Thoracic aorta (tissue), 2 donors: ENCODE measurements at places on chromosomes 5 and 9. TPM values are rescaled to one million over a fixed set of nuclear protein-coding genes. Genes with fewer than 3 reads are reported as not detected.
A peak's percentile ranks its signal among the peaks of the same experiment; 100 is the strongest.

Gene FOXD4
- total RNA-seq = 0.28 TPM

Gene MLANA
- total RNA-seq = not detected

Gene RMRP
- total RNA-seq = 1,550 TPM

Gene PCDHA9
- 0.35 TPM for total RNA-seq

Gene PCDHB5
- total RNA-seq = 11.0 TPM

Gene SHC3
- total RNA-seq = 1.5 TPM

GRCh38 chr9:18488886-18489285, 14.9 kb downstream of the ADAMTSL1 start:
- no peak overlapping the region for H3K4me3 ChIP-seq
- no peaks in the 10 kb centered on the region for H3K27me3 ChIP-seq
- no peak for DNase-seq
- no peak overlapping the region for H3K27ac ChIP-seq
- peaks cover 44% of the 10 kb centered on the region for H3K4me1 ChIP-seq

- DNase-seq = no peak
- no peak overlapping the region for H3K27ac ChIP-seq
- no peaks in the 10 kb centered on the region for H3K4me1 ChIP-seq
- H3K27me3 ChIP-seq = no peaks in the 10 kb centered on the region
These were observed 566.6 kb downstream of the PSAT1 start for GRCh38 chr9:78863531-78863930.

DNA sequence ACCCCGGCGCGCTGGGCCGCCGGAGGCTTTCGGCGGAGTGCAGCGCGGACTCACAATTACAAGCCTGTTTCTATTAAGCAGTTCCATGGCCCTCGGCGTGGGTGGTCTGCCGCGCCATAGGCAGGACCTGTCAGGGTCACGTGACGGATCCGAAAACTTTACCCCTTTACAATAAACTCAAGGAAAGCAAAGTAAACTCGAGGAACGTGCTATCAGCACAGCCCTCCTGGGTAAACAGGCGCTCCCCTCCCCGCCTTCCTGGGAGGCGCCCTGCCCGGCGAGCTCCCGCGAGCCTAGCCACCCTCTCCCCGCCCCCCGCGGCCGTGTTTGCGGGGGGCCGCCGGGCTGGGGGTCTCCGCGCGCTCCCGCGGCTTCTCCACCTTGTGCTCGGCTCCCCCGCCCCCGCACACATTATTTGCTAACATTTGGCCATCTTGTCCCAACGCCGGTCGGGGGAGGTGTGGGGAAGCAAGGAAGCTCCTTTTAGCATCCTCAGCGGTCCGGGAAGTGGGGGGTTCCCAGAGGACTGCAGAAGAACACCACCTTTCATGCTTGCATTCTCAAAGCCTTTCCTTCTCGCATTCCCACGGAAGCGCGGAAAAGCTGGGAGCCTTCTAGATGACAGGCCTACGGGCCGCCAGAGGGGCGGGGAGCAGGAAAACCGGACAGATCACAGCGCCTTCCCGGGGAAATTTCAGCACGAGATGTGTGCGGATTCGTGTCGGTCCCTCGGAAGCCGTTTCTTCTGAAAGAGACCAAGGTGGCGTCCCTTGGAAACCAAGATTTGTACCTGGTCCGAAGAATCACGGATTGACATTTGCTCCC, at the start of gene PTCH1:
Gene PTCH1 (minus strand): TSS at position 238 of the 825 bp plus-strand sequence.
- H3K36me3 ChIP-seq = no peaks in the 10 kb centered on the region
- no peak for DNase-seq
- peaks cover 15% of the 10 kb centered on the region for H3K4me1 ChIP-seq
- H3K27ac ChIP-seq = peak within 1 kb of the TSS; percentile 49
- H3K27me3 ChIP-seq = no peaks in the 10 kb centered on the region
- peak within 1 kb of the TSS; percentile 86 for H3K4me3 ChIP-seq

DNA sequence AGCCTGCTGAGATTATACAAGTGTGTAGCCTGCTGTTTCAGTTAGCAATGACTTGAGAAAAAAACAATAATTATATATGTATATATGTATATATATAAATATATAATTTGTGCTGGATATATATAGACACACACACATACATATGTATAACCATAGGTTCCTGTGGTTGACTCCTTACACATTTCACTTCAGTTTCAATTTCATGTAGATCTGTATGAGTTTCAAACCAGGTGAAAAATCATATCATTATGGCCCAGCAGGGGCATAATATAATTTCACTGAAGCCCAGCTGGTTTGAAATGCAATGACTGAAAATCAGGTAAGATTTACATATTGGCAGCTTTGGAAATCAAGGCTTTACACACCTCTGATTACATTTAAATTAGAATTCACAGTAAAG, 690.4 kb upstream of the CDH18 start:
- H3K27me3 ChIP-seq = no peaks in the 10 kb centered on the region
- no peak overlapping the region for H3K4me3 ChIP-seq
- H3K27ac ChIP-seq = no peak overlapping the region
- no peaks in the 10 kb centered on the region for H3K4me1 ChIP-seq
- DNase-seq = no peak

GRCh38 chr5:39273314-39273954, 54.1 kb upstream of the FYB1 start:
- no peak overlapping the region for H3K4me3 ChIP-seq
- H3K27me3 ChIP-seq = no peaks in the 10 kb centered on the region
- no peaks in the 10 kb centered on the region for H3K4me1 ChIP-seq
- no peaks in the 10 kb centered on the region for H3K36me3 ChIP-seq
- no peak overlapping the region for H3K27ac ChIP-seq
- DNase-seq = no peak

DNA sequence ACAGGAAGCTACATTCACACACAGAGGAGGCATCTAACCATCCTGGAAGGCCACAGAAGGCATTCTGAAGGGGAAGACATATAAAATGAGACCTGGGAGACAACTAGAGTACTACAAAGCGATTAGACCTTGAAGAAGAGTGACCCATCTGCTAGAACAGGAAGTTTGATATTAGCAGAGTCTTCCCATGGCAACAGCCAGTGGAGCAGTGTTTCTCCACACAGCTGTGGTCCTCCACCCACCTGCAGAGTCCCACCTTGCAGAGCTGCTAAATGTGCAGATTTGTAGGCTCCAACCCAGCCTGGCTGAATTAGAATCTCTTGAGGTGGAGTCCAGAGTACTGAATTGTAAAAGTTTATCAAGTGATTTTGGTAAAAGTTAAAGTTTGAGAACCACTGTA, 267.0 kb downstream of the CETN3 start:
- no peaks in the 10 kb centered on the region for H3K4me1 ChIP-seq
- H3K4me3 ChIP-seq = no peak overlapping the region
- H3K27me3 ChIP-seq = no peaks in the 10 kb centered on the region
- DNase-seq = no peak
- no peak overlapping the region for H3K27ac ChIP-seq
- no peaks in the 10 kb centered on the region for H3K36me3 ChIP-seq

- H3K27ac ChIP-seq = peak overlapping the region; percentile 85
- no peaks in the 10 kb centered on the region for H3K36me3 ChIP-seq
- DNase-seq = no peak
- peaks cover 36% of the 10 kb centered on the region for H3K4me1 ChIP-seq
- H3K27me3 ChIP-seq = no peaks in the 10 kb centered on the region
These were observed 60.3 kb downstream of the RICTOR start for GRCh38 chr5:39013938-39014337.

GRCh38 chr5:10167806-10168205, 81.9 kb downstream of the ATPSCKMT start:
- H3K27ac ChIP-seq = no peak overlapping the region
- no peaks in the 10 kb centered on the region for H3K4me1 ChIP-seq
- no peak overlapping the region for H3K4me3 ChIP-seq
- no peaks in the 10 kb centered on the region for H3K27me3 ChIP-seq

DNA sequence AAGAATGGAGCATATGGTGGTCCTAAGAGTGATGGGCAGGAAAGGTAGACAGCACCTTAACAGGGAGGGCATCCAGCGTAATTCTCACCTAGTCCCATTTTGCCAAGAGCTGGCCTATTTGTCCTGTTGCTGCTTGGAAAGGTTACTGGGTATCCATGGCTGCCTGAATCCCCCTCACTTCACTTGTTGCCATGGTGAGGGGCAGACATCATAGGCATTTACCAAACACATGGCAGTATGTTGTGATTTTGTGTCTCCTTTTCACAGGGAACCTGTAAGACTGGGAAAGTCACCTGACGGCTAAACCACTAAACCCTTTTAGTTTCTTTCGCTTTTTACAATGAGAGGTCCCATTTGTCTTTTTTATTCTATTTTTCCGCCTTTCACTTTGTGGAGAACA, 227.1 kb downstream of the CD180 start:
- H3K27ac ChIP-seq = no peak overlapping the region
- H3K4me1 ChIP-seq = no peaks in the 10 kb centered on the region
- no peaks in the 10 kb centered on the region for H3K36me3 ChIP-seq
- no peak overlapping the region for H3K4me3 ChIP-seq

GRCh38 chr5:135729321-135729786, 105.1 kb upstream of the SLC25A48 start:
- H3K36me3 ChIP-seq = no peaks in the 10 kb centered on the region
- no peaks in the 10 kb centered on the region for H3K27me3 ChIP-seq
- DNase-seq = no peak
- no peak overlapping the region for H3K4me3 ChIP-seq

DNA sequence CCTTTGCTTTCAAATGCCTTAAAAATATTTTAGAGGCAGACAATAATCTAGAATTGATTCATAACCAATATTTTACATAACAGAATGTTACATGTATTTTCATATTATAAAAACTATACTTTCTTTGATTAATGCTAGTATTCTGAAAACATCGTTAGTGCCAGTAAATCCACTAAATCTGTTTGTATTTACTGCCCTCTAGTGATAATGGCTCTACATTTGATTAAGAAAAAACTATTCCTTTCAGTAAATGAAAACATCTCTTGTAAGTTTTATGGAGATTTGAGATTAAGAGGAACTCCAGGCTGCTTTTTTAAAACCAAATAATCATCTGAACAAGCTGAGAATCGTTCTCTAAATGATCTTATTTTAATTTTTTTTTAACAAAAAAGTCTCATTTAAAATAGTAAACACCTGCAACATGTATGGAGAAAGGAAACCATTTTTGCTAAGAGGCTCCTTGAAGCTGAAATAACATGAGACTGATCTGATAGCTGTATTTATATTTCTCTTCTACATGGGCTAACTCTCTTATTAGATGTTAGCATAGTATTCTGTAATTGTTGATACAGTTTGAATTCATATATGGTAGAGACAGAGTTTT, 424.7 kb downstream of the RAB3C start:
- DNase-seq = no peak
- H3K4me3 ChIP-seq = no peak overlapping the region
- no peak overlapping the region for H3K27ac ChIP-seq
- no peaks in the 10 kb centered on the region for H3K36me3 ChIP-seq
- H3K4me1 ChIP-seq = no peaks in the 10 kb centered on the region

GRCh38 chr9:36808251-36808650, 225.8 kb downstream of the PAX5 start:
- no peak overlapping the region for H3K27ac ChIP-seq
- no peak overlapping the region for H3K4me3 ChIP-seq
- H3K36me3 ChIP-seq = no peaks in the 10 kb centered on the region
- H3K4me1 ChIP-seq = no peaks in the 10 kb centered on the region

DNA sequence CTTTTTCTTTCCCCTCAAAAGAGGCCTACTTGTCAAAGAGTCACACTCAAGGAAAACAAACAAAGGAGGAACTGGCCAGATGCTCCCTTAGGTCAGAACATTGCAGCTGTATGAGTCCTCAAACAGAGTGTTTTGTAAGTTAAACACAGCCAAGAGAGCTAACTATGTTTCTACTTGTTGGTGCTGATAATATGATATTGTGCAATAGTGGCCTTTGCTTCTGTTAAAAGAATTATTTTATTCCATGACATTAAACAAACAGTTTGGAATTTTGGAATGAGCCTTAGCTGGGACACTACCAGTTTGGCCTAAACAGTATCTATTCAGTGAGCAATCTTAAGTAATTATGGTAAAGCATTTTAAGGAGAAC, 56.0 kb upstream of the TPD52L3 start:
- H3K27ac ChIP-seq = peak overlapping the region; percentile 61
- H3K4me1 ChIP-seq = peaks cover 6% of the 10 kb centered on the region
- no peaks in the 10 kb centered on the region for H3K36me3 ChIP-seq
- no peak overlapping the region for H3K4me3 ChIP-seq

- peak overlapping the region; percentile 100 for H3K27ac ChIP-seq
- no peak overlapping the region for H3K4me3 ChIP-seq
- H3K36me3 ChIP-seq = no peaks in the 10 kb centered on the region
- H3K4me1 ChIP-seq = peaks cover 10% of the 10 kb centered on the region
- no peaks in the 10 kb centered on the region for H3K27me3 ChIP-seq
- DNase-seq = no peak
These were observed 7.8 kb upstream of the PURA start for GRCh38 chr5:140106101-140106500.

- DNase-seq = no peak
- H3K36me3 ChIP-seq = no peaks in the 10 kb centered on the region
- no peaks in the 10 kb centered on the region for H3K4me1 ChIP-seq
- H3K27ac ChIP-seq = no peak overlapping the region
- no peak overlapping the region for H3K4me3 ChIP-seq
- H3K27me3 ChIP-seq = no peaks in the 10 kb centered on the region
These were observed 31.7 kb upstream of the GAS1 start for GRCh38 chr9:86978922-86979474.
